SJSA1 (cell line): ENCODE measurements at places on chromosomes 1 and 21. TPM values are rescaled to one million over a fixed set of nuclear protein-coding genes. Genes with fewer than 3 reads are reported as not detected.
A peak's percentile ranks its signal among the peaks of the same experiment; 100 is the strongest.

GRCh38 chr1:81899214-81899821 lies 98.6 kb downstream of the ADGRL2 start:
- no peak overlapping the region for H3K4me3 ChIP-seq
- H3K27ac ChIP-seq = no peak overlapping the region
- no peaks in the 10 kb centered on the region for H3K4me1 ChIP-seq
- no peaks in the 10 kb centered on the region for H3K36me3 ChIP-seq

Gene TSPAN2
- 11.9 and 18.2 TPM in 2 replicates for total RNA-seq

GRCh38 chr1:235088907-235089306 lies 39.7 kb downstream of the TOMM20 start:
- no peak overlapping the region for H3K4me3 ChIP-seq
- no peak for DNase-seq
- no peaks in the 10 kb centered on the region for H3K36me3 ChIP-seq
- H3K27ac ChIP-seq = no peak overlapping the region

Gene RGS4
- total RNA-seq = 3.4 and 5.4 TPM in 2 replicates

DNA sequence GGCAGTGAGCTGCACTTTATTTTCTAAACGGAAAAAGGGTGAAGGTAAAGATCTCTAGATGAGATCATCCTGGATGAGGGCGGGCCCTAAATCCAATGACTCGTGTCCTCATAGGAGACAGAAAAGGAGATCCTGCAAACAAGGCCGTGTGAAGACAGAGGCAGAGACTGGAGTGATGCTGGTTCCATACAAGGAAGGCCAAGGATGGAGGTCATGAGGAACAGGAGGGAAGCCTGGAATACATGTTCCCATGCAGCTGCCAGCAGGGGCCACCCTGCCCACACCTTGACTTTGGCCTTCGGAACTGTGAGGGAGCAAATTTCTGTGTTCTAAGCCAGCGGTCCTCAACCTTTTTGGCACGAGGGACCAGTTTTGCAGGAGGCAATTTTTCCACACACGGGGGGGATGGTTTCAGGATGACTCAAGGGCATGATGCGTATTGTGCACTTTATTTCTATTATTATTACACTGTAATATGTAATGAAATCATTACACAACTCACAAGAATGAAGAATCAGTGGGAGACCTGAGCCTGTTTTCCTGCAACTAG lies 94.3 kb downstream of the PSMG1 start:
- peaks cover 13% of the 10 kb centered on the region for H3K4me1 ChIP-seq
- no peaks in the 10 kb centered on the region for H3K27me3 ChIP-seq
- H3K27ac ChIP-seq = 0 out of 2 replicates have a peak overlapping the region, but pooled peaks have one; percentile 24
- DNase-seq = peak; percentile 65
- H3K36me3 ChIP-seq = no peaks in the 10 kb centered on the region
- no peak overlapping the region for H3K4me3 ChIP-seq

Gene C1orf141
- not detected in 2 replicates for total RNA-seq

Gene SAMSN1
- not detected in 2 replicates for total RNA-seq

GRCh38 chr1:101198842-101199636 lies 37.8 kb upstream of the S1PR1 start:
- no peak overlapping the region for H3K4me3 ChIP-seq
- H3K4me1 ChIP-seq = peaks cover 20% of the 10 kb centered on the region
- H3K27me3 ChIP-seq = no peaks in the 10 kb centered on the region
- H3K36me3 ChIP-seq = no peaks in the 10 kb centered on the region
- no peak overlapping the region for H3K27ac ChIP-seq

Gene AP4B1
- 17.3 and 23.4 TPM in 2 replicates for total RNA-seq

- peaks cover 14% of the 10 kb centered on the region for H3K36me3 ChIP-seq
- no peak overlapping the region for H3K4me3 ChIP-seq
- H3K4me1 ChIP-seq = peaks cover 19% of the 10 kb centered on the region
- no peaks in the 10 kb centered on the region for H3K27me3 ChIP-seq
Observed at GRCh38 chr1:21779613-21780521, 3.1 kb downstream of the USP48 start.

- H3K27me3 ChIP-seq = no peaks in the 10 kb centered on the region
- H3K4me1 ChIP-seq = no peaks in the 10 kb centered on the region
- H3K4me3 ChIP-seq = no peak overlapping the region
- peaks cover 27% of the 10 kb centered on the region for H3K36me3 ChIP-seq
- no peak for DNase-seq
- H3K27ac ChIP-seq = no peak overlapping the region
Observed at GRCh38 chr1:109242387-109242786, 7.0 kb upstream of the CELSR2 start.

- no peak for DNase-seq
- H3K36me3 ChIP-seq = no peaks in the 10 kb centered on the region
- no peak overlapping the region for H3K27ac ChIP-seq
Observed at GRCh38 chr1:7899741-7900140, 40.9 kb downstream of the TNFRSF9 start.

Gene LRRC38
- not detected in 2 replicates for total RNA-seq

Gene CD46
- 42.5 and 62.1 TPM in 2 replicates for total RNA-seq

- H3K36me3 ChIP-seq = no peaks in the 10 kb centered on the region
- H3K27ac ChIP-seq = no peak within 1 kb of the TSS
Observed at GRCh38 chr1:46489638-46490405, at the start of gene DMBX1. Gene DMBX1 (plus strand): TSS chr1:46489836. CDS start chr1:46507011, 17,175 bp downstream.

DNA sequence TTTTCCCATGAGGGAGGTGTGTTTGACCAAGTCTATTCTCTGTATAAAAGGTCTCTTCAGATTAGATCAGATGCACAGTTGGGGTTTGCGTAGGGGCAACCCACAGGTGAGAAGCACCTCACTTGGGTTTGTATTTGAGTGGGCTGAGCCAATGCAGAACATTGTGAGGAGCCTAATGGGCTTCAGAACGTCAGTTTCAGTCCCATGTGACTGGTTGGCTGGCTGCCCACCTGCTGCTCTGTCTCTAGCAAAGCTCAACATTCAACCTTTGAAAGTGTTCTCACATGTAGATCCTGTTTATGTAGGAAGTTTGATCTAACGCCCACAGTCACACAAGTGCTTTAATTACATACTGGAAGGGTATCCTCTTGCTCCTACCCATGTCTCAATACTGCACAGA lies 105.5 kb downstream of the FASLG start:
- DNase-seq = no peak
- H3K27me3 ChIP-seq = 0 out of 2 replicates have a peak, but pooled peaks cover 7% of the 10 kb centered on the region
- H3K36me3 ChIP-seq = no peaks in the 10 kb centered on the region

DNA sequence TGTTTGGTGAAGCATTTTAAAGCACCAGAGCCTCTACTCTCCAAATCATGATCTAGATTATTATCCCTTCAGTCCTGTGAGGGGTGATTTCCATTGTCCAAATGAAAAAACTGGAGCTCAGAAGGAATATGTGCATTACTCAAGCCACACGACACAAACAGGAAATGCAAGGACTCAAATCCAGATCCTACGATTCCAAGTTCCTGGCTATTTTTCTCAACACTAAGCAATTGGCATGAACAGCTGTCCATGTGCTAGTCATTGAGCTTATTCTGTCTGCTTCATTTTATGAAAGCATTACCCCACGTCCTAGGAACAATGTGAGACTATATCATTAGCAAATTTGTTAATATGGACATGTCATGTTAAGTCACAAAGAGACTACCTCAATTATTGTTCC lies 273.1 kb upstream of the LYPLAL1 start:
- H3K27ac ChIP-seq = no peak overlapping the region
- no peaks in the 10 kb centered on the region for H3K4me1 ChIP-seq
- H3K36me3 ChIP-seq = no peaks in the 10 kb centered on the region
- H3K27me3 ChIP-seq = no peaks in the 10 kb centered on the region

Gene CACHD1
- 0.34 TPM in 2 replicates for total RNA-seq
